ENCODE measurements at places on chromosomes 5 and 9.

- DNase-seq: peak; percentile 81
Measured at GRCh38 chr5:151553130-151553670, 37.9 kb downstream of the FAT2 start.

DNA sequence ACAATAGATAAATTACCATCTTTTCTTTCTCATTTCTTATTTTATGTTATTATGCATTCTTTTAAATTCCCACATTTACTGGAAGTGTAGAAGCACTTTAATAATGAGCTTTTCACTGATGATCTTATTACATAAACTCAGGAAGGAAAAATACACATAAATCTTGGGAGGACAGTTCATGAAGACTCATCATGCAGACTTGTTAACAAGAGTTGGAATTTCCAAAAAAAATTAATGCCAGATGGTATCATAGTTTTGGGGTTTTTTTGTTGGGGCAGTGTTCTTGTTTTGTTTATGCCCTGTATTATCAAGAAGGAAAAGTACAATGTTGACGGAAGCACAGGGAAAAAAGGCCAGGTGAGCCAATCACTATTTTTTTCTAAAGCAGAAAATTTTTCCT is 35.1 kb downstream of the CEMIP2 start:
- DNase-seq: no peak

GRCh38 chr5:141521244-141521781 is 32.4 kb downstream of the PCDHGC5 start:
- DNase-seq: no peak

- no peak for DNase-seq
Measured at GRCh38 chr5:57947181-57947580, 464.6 kb upstream of the ACTBL2 start.

DNA sequence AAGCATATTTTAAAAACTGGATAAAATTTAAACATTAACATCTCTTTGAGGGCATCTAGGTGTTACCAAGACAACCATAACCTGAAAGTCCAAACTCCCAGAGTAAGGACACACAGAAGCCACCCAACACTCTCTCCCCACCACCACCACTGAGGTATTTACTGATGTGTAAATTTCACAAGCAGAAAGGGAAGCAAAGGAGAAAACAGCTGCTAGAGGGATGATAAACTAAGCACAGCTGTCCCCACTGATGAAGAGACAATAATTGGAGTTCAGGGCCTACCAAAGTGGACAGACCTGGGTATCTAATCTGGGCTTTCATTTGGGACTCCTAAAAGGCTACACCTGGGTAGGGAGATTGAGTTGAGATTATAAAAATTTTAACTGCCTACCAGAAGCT is 63.6 kb downstream of the FRMD3 start:
- no peak for DNase-seq

DNA sequence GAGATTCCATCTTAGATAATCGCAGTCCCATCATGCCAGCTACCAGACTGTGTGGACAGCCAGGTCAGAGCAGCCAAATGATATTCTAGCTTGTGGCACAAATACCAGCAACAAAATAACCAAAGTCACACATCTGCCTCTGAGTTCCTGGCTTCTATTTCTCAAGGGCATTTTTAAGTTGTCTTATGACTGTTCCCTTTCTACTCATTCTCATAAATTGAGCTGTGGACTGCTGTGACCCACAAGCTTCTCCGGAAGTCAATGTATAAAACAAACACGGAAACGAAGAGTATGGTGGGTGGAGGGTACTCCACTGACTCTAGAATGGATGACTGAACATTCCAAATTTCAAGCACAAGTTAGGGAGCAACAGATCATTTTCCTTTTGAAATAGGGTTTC is 43.9 kb downstream of the PDCD1LG2 start:
- no peak for DNase-seq

DNA sequence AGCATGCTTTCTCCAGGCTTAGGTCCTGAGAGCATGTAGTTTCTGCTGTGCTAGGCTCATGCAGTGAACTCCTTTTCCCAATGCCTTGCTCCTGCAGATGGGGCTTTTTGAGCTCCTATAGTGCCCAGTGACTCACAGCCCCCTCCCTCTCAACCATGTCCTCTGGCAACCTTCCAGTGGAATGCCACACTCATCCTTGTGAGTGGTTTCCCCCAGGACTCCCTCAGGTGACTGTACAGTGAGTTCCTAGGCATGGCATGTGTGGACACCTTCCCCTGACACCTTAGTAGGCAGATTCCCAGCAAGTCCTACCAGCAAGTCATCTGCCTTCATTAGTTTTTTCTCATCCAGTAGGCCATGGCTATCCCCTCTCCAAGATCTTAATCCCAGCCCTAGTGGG is 72.4 kb upstream of the CXCL14 start:
- no peak for DNase-seq

GRCh38 chr9:132283165-132283564 is 71.6 kb downstream of the SETX start:
- no peak for DNase-seq

- DNase-seq: no peak
Measured at GRCh38 chr9:117737721-117738226, 33.6 kb downstream of the TLR4 start.

DNA sequence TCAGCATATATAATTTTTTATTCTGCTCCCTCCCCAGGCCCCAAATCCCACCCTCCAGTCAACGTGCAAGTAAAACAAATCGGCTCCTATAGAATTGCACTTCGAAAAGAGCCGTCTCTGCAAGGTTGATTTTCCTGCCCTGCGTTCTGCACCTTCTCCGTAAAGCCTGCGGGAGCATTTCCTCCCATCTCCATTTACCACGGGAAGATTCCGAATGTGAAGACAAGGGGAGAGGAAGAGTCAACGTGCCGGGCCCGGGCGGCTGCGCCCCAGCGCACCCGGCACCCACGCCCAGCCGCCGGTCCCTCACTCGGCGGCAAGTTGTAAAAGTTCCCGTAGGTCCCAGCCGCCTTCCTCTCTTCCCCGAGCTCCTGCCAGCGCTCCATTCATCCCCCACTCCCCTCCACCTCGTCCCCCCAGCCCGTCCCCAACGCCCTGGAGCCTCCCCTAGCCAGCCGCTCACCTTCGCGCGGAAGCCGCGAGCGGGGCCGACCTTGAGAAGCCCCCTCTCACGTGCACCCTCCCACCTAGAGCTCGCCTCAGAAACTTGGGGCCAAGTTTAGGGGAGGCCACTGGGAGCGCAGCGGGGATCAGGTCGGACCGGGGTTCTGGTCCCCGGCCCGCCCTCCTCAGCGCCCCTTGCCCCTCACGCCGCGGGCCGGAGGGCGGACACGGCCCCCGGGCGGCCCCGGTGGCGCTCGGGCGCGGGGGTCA is 431 bp downstream of the BNC2 start:
- DNase-seq: no peak

DNA sequence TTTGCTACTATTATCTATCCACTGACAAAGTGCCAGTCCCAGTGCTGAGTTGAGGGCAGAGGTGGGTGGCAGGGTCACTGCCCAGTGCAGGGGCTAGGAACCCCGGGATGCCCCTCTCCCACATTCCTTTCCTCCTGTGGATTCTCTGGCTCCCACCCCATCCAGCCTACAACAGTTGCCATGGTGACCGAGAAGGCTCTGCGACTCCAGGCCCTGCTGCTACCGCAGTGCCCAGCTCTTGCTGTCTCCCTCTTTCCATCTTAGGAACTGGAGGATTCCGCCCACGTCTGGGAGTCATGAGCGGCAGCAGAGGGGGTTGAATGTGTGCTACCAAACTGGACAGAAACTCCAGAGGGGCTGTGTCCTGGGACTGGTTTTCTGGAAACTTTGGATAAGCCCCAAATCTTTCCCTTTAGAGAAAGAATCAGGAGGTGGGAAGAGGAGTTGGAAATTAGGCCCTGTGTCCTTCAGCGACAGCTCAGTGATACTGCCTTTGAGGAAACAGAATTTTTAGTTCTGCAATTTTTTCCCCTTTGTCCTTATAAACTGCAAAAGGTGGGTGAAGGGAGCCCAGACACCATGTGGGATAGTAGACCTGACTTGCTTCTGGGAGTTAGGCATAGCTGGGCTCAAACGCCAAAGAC is 20.7 kb upstream of the C5orf47 start:
- no peak for DNase-seq

DNA sequence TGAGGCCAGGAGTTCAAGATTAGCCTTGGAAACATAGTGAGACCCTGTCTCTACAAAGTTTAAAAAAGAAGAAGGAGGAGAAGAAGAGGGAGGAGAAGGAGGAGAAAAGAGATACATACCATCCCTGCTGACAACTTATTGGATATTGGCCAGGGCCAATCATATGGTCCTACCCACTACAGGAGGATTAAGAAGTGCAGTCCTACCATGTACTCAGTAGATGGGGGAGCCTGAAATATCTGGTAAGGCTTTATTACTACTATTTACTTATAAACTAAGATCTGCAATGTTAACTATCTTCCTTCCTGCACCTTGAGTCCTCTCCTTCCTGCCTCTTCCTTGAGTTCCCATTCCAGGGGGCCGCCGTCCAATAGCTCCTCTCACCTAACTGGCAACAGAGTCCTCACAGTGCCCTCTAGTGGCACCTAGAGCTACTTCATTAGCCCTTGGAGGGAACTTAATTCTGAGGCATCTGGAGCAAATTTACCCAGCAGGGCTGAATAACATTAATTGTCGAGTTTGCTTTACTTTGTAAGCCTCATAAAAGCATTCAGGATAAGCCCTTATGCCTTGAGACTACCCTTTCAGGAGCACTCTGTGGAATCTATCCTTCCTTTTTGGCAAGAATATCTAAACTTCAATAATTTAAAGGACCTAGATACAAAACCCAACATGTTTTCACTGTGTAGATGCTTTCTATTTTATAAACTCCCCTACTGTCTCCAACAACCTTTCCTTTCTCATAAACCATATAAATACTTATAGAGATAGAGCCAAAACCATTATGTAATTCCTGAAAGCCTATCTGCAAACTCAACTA is 39.1 kb upstream of the RANBP6 start:
- DNase-seq: no peak

DNA sequence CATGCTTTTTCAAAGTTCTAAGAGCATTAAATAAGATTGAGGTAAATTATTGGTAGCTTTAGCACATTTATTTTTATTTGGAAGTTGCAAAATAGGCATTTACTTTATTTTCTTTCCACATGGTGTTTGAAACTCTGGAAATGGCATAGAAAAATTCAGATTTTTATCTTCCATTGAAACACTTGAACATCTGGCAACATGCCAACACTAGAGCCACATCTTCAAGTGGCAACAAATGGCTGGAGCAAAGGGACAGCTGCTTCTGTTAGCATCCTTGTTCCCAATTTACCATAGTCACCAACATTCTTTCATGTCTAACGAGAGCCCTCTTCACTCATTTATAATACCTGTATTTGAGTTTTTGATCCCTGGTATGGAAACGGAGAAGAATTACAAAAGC is 539.9 kb downstream of the ZNF608 start:
- DNase-seq: no peak

GRCh38 chr9:113476511-113476916 is 13.0 kb downstream of the RGS3 start:
- DNase-seq: no peak

- DNase-seq: no peak
Measured at GRCh38 chr5:41154491-41154890, 58.8 kb downstream of the C6 start.

GRCh38 chr5:73215531-73215890 is 42.5 kb downstream of the TMEM174 start:
- DNase-seq: no peak

DNA sequence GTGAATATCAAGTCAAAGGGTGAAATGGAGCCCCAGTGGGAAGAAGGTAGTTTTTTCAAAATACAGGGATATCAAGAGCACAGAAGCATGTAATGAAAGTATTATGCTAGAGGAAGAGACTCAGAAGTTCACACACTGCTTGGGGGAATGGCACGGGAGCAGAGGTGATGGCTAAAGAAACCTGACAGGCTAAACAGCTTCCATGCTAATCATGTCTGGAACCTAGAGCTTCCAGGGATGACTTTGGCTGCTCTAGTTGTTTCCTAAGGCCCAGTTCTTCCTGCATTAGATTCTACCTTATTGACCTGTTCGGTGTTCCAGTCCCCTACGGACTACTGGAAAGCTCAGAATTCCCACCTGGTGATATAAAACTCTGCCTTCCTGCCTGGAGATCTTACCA is 34.3 kb downstream of the TRIM32 start:
- no peak for DNase-seq

DNA sequence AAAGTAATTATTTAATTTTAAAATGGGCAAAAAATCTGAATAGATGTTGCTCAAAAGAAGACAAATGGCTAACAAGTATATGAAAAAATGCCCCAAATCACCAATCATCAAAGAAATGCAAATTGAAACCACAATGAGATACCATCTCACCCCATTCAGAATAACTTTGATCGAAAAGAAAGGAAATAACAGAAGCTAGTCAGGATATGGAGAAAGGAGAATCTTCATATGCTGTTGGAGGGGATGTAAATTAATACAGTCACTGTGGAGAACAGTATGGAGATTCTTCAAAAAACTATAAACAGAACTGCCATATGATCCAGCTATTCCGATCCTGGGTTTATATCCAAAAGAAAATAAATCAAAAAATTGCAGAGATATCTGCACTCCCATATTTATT is 418.5 kb upstream of the RGMB start:
- DNase-seq: no peak

DNA sequence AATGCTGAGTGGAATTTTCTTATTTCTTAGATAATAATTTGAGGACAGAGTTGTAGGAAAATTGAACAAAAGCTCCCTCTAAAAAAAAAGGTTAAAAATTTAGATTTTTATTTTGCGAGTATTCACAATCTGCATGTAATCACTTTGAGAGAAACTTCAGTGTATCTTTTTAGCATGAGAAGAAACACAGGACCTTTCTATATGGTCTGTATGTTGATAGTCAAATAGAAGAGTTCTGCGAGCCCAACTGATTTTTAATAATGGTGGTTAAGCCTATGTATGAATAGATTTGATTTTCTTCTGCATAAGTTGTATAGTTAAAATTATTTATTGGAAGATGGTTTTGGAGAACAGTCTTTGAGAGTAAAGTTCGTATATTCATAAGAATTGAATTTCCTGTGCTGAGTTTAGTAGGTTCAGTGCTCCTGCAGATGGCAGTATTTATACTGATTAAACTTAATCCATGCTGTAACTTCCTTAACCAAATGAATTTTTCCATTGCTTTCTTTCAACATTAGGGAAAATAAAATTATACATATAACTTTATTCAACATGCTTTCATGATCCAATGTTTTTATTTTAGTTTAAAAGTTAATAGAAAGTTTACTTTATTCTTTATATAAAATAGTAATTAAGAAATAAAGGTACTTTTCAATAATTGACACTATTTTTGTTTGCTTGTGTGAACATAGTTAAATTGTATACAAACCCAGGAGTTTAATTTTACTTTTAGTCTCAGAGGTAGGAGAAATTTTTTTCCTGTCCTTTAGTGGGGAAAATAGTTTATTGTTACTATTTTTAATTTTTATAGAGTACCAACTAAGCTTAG is 19.6 kb downstream of the TCERG1 start:
- no peak for DNase-seq

All from mesenteric fat pad (tissue), 1 donor.